ENCODE measurements at places on chromosomes 16 and 17.

GRCh38 chr16:81558077-81558443 is 113.5 kb downstream of the CMIP start:
- no peak for DNase-seq

DNA sequence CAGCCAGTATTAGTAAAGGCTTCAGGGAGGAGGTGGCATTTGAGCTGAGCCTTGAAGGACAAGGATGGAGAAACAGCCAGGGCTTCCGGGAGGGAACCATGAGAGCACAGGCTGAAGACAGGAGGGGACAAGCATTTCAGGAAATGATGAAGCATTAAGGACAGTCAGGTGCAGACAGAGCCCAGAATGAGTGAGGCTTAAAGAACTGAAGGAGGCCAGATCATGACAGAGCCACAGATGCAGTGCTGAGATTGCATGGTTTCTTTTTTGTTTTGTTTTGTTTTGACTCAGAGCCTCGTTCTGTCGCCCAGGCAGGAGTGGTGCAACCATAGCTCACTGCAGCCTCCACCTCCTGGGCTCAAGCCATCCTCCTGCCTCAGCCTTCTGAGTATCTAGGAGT is 211.5 kb downstream of the SOX9 start:
- peak; percentile 34 for DNase-seq

- no peak for DNase-seq
Observed at GRCh38 chr17:6075050-6075449, 4.9 kb downstream of the WSCD1 start.

DNA sequence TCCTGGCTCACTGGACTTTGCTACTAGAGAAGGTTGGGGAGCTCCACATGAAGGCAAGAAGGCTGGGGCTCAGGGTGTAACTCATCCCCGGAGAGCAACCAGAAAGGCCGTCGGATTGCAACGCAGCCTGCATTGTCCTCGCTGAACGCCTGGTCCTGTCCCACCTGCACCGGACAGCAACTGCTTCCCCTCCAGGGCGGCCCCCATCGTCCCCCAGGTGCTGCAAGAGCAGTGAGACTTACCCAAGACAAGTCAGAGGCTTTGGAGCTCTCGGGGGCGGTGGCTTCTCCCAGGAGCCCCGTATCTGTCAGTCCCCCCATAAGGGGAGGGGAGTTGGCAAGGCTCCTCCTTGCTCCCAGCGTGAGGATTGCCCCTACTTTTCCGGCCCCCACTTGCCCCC is 18.4 kb downstream of the METRNL start:
- no peak for DNase-seq

- no peak for DNase-seq
Observed at GRCh38 chr16:82782715-82783251, 156.0 kb downstream of the CDH13 start.

GRCh38 chr16:56589141-56590039 is at the start of gene MT3:
Gene MT3, plus strand, starts transcription at chr16:56589528. Its CDS starts 63 bp downstream, at chr16:56589591.
- DNase-seq = no peak

DNA sequence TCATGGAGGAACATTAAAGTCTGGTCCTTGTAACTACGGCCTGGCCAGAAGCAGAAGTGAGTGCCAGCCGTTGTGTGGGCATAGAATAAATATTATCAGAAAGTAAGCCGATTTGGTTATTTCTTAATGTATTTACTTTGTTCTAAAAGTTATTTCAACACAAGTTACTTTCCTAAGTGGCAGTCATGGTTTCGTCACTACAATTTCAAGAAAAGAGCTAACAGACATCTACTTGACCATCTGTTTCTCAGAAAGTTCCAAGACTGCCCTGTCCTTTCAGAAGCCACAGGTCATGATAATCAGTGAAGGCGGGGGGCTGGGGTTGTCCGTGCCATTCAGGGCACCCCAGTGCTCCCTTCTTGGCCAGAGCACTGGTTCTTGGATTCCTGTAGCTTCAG is 14.9 kb upstream of the FASN start:
- no peak for DNase-seq

- peak; percentile 93 for DNase-seq
Observed at GRCh38 chr17:4945176-4945943, 3.0 kb downstream of the PFN1 start.

DNA sequence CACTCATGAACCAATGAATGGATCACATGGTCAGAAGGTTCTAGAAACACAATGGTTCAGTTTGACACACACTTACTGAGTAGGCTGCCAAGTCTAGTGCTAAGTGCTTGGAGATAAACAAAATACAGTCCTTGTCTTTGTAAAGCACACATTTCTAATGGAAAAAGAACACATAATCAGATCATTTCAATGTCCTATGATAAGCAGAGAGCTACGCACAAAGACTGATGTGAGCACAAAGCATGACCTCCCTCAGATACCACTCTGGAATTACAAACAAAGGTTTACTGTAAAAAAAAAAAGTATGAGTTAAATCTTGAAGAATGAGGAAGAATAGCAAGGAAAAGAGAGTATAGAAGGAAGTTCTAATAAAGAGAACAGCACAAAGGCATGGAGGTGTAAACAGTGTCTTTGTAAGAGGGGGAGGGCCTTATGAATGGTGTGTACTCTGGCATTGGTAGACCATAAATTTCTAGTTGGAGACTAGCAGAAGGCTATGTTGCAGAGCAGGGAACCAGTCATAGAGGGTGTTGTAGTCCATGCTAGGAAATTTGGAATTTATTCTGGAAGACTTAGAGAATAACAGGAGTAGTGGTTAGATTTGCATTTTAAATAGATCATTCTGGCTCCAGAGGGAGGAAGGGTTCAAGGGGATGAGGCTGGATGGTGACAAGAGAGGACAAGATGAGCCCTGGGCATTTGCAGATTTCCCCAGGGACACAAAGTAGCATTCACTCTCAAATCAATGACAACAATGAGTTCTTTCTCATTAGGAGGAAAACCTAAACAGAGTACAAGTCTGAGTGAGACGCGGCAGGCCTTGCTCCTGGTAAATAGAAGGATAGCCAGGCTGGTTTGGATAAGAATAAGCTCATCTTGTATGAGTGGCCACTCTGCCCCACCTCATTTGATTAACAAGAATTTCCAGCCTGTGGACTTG is 468.0 kb downstream of the TOX3 start:
- no peak for DNase-seq

- DNase-seq = no peak
Observed at GRCh38 chr17:73365301-73365874, 53.6 kb upstream of the CDC42EP4 start.

- DNase-seq = no peak
Observed at GRCh38 chr17:57923182-57923872, 31.9 kb downstream of the CUEDC1 start.

DNA sequence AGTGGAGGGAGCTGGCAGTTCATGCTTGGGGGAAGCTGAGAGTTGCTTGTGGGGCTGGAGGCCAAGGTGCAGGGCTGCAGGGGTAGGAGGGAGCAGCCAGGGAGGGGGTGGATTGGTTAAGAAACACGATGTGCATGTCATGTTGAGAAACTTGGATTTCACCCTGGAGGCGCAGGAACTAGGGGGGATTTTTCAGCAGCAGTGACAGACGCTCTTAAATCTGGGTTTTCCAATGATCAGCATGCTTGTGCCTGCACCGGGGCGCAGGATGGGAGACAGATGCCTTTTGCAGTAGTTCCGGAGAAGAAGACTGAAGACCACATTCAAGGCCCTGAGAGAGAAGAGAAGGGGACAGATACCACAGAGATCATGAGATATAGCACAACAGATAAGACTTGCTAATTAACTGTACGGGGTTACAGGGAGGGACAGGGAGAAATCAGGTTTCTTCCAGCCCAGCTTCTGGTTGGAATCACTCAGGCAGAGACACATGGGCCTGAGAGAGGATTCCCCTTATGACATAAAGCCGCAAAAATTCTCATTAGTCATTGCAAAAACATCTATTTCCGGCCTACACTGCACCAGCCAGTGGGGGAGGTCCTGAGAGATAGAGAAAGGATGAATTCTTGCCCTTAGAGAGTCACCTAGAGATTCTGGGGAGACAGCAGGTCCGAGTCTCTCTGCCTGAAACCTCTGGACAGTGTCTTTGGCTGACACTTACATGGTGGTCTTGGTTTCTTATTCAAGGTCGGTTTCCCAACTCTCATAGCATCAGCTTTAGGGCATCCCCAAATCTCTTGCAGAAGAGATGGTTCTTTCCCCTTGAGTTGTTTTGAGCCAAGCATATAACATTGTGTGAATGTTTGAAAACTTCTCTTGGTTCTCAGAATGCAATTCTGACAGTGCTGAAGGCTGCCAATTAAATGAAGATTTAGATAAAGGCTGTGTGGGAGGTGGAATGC is 27.1 kb downstream of the CDH13 start:
- DNase-seq = peak; percentile 85

DNA sequence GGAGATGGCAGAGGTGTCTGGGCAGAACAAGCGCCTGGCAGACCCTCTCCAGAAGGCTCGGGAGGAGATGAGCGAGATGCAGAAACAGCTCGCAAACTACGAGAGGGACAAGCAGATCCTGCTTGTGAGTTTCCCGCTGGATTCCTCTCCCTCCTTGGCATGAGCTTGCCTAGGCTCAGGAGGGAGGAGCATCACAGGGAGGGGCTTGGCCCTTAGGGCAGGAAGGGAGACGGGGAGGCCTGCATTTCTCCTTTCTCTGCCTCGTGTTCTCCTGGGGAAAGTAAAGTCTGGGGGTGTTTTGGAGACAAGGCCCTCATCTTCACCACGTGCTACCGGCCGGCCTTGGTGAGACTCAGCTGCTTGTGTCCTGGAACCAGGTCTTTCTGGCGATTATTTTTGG is 18.0 kb upstream of the DBNDD1 start:
- no peak for DNase-seq

- DNase-seq = peak; percentile 68
Observed at GRCh38 chr17:60169921-60170817, 20.4 kb downstream of the CA4 start.

DNA sequence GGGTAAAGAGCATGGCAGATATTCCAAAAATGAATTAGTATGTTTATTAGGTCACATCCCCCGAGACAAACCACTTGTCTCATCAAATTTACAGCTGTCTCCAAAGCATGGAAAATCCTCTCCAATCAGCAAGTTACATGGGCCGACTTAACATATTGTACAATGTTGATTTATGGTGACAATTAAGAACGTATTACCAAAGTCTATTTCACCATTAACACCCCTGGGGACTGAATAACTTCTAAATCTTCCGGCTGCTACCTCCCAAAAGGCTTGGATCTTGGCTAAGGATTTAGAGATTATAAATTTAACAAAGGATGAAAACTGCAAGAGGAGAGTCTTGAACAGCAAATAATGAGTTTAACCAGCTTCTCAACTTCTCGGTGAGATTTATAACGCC is 311.9 kb downstream of the NPIPA8 start:
- no peak for DNase-seq

- DNase-seq = peak; percentile 82
Observed at GRCh38 chr17:35890774-35891155, 10.6 kb upstream of the CCL5 start.

DNA sequence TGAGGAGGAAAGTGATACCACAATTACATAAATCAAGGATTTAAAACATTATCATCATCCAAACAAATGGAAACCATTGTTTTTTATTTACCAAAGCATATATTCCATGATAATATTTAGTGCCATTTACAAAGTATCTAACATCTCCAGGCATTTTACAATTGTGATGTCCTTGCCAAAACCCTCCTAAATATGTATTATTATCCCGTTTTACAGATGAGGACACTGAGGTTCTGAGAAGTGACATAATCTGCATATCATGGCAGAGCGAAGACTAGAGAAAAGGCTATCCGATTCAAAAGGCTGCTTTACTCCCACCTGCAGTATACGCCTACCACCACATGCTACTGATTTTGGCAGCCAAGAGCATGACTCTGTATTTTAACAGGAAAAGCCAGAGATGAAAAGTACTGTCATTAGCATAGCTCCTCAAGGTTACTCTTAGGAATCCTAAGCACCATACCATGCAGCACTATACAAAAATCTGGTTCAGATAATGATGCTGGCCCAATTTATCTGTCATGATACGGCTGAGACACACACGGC is 301.4 kb downstream of the CA10 start:
- DNase-seq = no peak

DNA sequence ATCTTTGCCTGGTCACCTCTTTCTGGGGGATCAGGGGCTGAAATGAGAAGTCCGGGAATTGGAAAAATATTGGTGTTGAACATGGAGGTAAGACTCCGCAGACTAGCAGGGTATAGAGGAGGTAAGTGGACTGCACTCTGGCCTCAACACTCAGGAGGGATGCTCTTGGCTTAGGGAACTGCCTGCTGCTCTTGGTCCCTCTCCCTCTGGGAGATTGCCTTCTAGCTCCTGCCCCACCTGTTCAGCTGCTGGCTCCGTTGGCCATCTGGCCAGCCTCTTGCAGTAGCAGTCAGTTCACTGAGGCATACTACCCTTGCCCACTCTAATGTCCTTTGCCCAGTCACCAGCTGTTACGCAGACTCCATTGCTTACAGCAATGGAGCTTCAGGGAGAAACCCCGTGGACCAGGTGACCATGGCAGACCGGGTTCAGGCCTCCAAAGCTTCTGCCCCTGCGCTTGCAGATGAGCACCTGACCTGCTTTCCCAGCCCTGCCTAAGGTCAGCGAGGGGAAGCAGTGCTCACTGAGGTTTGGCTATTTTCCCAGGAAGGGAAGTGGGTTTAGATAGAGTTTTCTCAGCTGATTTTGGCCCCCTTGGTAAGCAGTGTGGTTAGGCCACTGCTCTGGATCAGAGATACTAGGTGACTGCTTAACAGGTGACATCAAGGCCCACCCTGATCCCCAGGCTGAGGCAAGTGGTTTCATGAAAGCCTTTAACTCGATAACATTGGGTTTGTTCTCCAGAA is 11.9 kb downstream of the CDK5RAP3 start:
- DNase-seq = no peak

- no peak for DNase-seq
Observed at GRCh38 chr16:21566891-21567414, 32.4 kb upstream of the METTL9 start.

DNA sequence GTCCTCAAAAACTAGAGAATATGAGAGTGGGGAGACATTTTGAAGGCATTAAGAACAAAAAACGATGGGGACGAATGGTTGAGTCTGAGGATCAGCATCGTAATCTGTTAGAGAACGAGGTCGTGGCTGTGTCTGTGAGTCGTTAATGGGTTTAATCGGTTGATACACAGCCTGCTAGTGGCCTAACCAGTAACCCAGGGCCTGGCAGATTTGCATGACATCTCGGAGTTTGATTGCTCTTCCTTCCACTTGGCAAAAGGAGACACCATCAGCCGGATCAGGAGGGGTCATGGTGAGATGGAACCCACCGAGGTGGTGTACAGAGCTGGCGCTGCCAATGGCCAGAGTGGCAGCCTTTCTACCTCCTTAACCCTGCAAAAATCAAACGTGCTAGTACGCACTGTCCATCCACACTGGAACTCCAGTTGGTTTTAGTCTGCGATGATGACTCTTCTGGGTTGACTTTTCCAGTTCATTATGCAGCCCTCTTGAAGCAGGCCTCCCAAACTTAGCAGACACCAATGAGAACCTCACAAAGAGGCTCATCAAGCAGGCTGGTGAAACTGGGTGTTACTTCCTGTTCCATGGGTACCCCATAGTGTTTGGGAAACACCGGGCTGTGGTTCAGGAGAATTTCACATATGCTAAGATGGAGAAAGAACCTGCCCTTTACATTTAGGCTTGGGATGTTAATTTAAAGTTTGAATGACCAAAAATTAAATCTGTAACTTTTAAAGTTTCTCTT is 4.1 kb downstream of the HS3ST3B1 start:
- no peak for DNase-seq

Measured in activated CD4-positive, alpha-beta T cell treated with anti-CD3 and anti-CD28 coated beads, Interleukin-2, amount 50 U/mL, for 16 hours (primary cell).